Stimulated activated CD4-positive, alpha-beta T cell treated with anti-CD3 and anti-CD28 coated beads, Interleukin-15, amount 100 ng/mL, for 1 hour (primary cell): ENCODE measurements at places on chromosomes 11 and 22.

DNA sequence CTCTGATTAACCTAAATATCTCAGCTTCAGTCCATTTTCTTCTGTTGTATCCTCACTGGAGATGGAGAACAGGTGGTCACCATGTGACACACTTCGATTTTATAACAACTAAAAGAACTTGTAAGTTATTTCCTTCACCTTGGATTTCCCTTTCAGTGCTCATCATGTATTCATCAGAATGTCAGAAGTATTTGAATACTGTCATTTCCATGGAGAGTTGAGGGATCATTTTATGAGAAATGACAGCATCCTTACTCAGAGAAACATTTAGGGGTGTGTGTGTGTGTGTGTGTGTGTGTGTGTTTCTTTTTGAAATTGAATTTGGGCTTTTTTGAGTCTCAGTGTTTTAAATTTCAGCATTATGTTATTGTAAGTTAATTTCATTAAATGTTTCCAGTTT lies 205.8 kb downstream of the ARHGAP42 start:
- no peak for DNase-seq

- no peak for DNase-seq
Observed at GRCh38 chr22:46575911-46576555, 38.6 kb upstream of the CELSR1 start.

- no peak for DNase-seq
Observed at GRCh38 chr11:111059726-111060125, 185.8 kb upstream of the POU2AF2 start.

- DNase-seq, result no peak
Observed at GRCh38 chr22:44012162-44012561, 11.9 kb upstream of the PARVB start.

GRCh38 chr11:23732026-23732425 lies 764.8 kb upstream of the LUZP2 start:
- no peak for DNase-seq

DNA sequence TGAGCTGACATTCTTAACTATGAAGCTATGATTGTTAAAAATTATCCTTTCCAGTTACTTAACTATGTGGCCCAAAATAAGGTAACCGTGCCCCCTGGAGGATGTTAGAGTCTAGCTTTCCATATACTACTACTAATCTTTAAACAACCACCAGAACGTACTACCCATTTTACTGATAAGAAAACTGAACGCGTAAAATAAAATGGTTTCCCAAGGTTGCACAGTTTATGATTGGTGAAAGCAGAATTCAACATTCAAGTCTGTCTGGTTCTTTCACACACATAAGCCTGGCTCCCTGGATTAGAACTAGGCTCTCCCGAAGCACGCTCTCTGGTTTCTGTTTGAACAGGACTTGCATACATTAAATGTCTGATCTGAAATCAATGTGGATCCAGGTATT lies 437.8 kb upstream of the CCDC90B start:
- DNase-seq, result no peak

- DNase-seq, result no peak
Observed at GRCh38 chr11:102451041-102451680, 1.4 kb downstream of the TMEM123 start.

DNA sequence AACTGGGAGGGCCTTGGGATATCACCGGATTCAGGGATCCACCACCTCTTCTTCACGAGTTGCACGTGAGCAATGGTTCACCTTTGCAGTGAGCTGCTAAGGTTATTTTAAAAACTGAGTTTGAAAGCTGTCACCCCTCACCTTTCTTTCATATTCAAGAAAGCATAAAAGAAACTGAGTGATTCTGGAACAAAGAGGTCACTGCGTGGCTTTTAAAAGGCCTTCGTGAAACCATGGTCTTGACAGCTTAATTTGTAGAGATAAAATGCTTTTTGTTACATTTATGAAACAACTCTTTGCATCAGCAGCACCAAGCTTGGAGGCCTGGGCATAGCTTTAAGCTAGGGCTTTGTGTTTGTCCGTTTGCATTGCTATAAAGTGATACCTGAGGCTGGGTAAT lies 101.4 kb upstream of the NECTIN1 start:
- DNase-seq, result no peak

DNA sequence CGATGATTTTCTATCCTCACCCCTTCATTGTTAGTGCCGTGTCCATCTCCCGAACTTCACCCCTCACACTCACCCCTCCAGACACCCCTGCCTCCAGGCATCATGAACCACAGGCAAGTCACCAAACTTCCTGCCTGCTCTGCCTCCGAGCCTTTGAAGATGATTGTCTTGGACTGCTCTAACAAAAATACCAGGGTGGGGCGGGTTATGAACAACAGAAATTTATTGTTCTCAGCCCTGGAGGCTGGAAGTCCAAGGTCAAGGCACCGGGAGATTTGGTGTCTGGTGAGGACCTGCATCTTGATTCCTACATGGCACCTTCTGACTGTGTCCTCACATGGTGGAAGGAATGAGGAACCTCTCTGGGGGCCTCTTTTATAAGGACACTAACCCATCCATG lies 1508.3 kb downstream of the TBC1D22A start:
- no peak for DNase-seq

- no peak for DNase-seq
Observed at GRCh38 chr11:91932151-91932821, 292.3 kb upstream of the FAT3 start.

GRCh38 chr22:46066691-46067090 lies 83.6 kb upstream of the PPARA start:
- DNase-seq, result no peak

DNA sequence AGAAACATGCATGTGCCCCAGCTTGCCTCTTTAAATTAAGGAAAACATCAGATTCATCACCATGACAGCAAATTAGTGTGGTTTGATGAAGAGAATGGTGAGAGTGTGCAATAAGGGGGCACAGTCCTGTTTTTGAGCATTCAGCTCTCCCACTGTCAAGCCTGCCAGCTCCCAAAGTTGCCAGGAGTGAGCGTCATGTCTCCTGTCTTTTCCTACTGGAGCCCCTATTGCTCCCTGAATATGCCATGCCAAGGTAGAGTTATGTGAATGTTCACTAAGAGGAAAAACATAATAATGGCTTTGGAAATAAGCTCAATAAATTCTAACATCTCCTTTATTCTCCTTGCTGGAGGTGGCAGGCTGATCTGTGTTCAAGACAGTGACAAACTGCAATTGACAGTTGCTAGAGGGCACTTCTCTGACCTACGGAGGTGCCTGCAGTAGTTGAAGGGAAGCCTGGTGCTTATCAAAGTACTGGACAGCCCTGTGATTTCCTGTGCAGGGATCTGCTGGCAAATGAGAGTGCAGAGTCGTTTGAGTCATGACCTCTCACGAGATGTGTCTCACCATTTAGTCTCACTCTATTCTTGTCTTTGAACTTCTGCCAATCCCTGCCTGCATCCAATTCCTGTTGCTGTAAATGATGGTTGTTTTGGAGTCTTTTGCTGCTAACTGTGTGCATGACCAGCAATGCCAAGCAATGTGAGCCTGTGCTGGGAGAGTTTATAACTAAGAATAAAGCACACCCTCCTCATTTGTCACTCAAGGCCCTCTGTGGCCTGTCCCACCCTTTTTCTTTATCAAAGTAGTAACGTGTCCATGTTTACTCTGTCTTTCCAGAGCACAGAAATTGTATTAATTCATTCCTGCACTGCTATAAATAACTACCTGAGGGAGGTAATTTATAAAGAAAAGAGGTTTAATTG lies 34.8 kb downstream of the MRGPRX2 start:
- no peak for DNase-seq
